Type B pancreatic cell (in vitro differentiated cells): ENCODE measurements at places on chromosomes 11 and 22.

DNA sequence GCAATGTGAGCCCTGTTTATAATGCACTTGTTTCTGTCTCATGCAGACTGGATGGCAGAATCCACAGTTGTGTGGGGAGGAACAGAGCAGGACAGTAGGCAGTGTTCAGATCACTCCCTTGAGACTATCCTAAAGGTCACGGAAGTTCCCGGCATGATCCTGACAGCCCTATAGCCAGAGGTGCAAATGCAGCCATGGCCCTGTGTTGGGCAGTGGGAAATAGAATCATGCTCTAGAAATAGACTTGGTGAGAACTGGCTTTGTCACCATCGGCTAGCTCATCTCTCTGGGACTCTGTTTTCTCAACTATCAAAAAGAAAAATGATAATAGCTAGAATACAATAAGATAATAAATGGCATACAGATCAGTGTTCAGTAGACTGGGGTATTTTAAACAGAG is 123.2 kb downstream of the FEZ1 start:
- H3K27me3 ChIP-seq: peaks cover 28% of the 10 kb centered on the region
- peaks cover 4% of the 10 kb centered on the region for H3K36me3 ChIP-seq
- peaks cover 47% of the 10 kb centered on the region for H3K4me1 ChIP-seq
- no peak overlapping the region for H3K27ac ChIP-seq
- no peak overlapping the region for H3K4me3 ChIP-seq

DNA sequence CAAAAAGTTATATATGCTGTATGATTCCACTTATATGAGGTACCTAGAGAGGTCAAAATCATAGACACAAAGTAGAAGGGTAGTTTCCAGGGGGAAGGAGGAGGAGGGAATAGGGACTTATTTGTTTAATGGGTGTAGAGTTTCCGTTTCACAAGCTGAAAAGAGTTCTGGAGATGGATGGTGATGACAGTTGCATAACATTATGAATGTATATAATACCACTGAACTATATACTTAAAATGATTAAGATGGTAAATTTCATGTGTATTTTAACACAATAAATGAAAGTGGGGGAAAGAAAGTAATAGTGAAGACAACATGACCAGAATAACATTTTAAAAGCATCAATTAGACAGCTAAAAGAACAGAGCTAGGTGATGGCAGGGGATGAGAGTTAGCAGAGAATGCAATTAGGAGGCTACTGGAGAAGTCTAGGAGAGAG is 51.2 kb downstream of the MRTFA start:
- H3K27ac ChIP-seq: no peak overlapping the region
- H3K4me3 ChIP-seq: no peak overlapping the region
- H3K27me3 ChIP-seq: no peaks in the 10 kb centered on the region
- H3K4me1 ChIP-seq: peaks cover 17% of the 10 kb centered on the region
- peaks cover 50% of the 10 kb centered on the region for H3K36me3 ChIP-seq
- no peak for DNase-seq

GRCh38 chr11:70411713-70412452 is 13.6 kb downstream of the CTTN start:
- H3K27ac ChIP-seq: no peak overlapping the region
- no peak for DNase-seq
- H3K36me3 ChIP-seq: peaks cover 28% of the 10 kb centered on the region
- H3K4me3 ChIP-seq: no peak overlapping the region
- no peaks in the 10 kb centered on the region for H3K27me3 ChIP-seq

- no peaks in the 10 kb centered on the region for H3K27me3 ChIP-seq
- no peak overlapping the region for H3K4me3 ChIP-seq
- peaks cover 25% of the 10 kb centered on the region for H3K36me3 ChIP-seq
Observed at GRCh38 chr22:20940186-20940651, 23.0 kb downstream of the CRKL start.

DNA sequence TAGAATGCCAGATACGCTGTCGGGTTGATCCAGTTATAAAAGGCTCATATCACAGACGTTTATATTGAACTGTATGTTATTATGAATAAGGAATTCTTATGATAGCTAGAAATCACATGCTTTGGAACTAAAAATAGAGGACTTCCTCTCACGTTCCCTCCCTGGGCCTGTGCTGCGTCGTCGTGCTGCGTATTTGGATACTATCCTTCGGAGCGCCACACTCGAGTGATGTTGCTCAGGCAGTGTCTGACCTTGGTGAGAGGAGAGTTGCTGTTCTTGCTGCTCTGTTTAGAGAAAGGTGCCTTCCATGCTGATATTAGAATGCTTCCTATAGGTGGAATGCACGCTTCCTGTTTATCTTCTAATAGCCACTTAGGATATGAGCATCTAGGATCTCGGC is 20.2 kb upstream of the ST14 start:
- no peaks in the 10 kb centered on the region for H3K27me3 ChIP-seq
- peaks cover 7% of the 10 kb centered on the region for H3K4me1 ChIP-seq
- peaks cover 21% of the 10 kb centered on the region for H3K36me3 ChIP-seq
- no peak overlapping the region for H3K4me3 ChIP-seq

DNA sequence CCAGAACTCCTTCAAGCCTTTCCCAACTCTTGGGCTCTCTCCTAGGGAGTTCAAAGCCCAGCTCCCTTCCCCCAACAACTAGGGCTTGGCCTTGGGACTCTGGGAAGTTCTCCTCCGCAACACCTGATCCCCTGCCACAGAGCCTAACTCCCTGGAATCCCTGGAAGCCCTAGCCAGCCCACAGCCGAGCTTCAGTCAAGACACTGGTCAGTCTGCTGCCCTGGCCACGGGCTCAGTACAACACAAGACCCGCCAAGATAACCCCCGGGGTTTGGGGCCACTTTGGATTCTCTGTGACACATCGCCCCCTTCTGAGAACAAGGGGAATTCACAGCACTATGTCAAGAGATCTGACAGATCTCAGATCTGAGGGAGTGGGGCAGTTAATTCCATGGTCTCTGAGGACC is 58.3 kb downstream of the SLC22A12 start:
- H3K27ac ChIP-seq: no peak overlapping the region
- no peaks in the 10 kb centered on the region for H3K36me3 ChIP-seq
- DNase-seq: no peak
- peaks cover 42% of the 10 kb centered on the region for H3K27me3 ChIP-seq
- peaks cover 20% of the 10 kb centered on the region for H3K4me1 ChIP-seq

DNA sequence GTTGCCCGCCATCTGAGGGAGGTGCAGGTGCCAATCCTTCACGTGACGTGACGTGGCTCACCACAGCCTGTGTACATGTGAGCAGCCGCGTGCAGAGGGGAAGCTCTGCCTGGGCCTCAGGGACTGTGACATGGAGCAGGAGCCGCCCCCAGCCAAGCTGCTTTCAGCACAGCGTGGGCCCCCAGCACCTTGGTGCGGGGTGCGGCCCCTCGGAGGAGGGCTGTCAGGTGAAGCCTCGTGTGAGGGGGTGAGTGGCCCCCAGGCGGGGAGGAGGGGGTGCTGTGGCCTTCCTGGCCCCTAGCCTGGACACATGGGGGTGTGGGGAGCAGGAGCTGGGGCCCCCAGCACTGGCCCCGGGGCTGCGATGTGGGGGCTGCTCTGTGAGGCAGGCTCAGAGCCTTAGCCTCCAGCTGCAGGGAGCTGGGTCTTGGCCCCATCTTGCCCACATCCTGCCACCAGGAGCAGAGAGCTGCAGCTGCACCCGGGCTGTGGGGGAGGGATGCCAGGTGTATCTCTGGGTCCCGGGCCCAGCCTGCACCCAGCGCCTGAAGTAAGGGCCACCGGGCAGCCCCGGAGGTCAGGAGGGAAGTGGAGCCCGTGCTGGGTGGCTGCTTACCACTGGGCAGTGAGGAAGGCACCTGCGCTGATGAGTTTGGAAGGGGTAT is at the start of gene ADORA2A:
Gene ADORA2A (plus strand): TSS at position 100 of the 665 bp plus-strand sequence. CDS start 5,806 bp downstream, outside the sequence.
- H3K27me3 ChIP-seq: peaks cover 27% of the 10 kb centered on the region
- no peak for DNase-seq
- H3K4me3 ChIP-seq: peak within 1 kb of the TSS; percentile 41
- H3K36me3 ChIP-seq: no peaks in the 10 kb centered on the region
- peaks cover 25% of the 10 kb centered on the region for H3K4me1 ChIP-seq

DNA sequence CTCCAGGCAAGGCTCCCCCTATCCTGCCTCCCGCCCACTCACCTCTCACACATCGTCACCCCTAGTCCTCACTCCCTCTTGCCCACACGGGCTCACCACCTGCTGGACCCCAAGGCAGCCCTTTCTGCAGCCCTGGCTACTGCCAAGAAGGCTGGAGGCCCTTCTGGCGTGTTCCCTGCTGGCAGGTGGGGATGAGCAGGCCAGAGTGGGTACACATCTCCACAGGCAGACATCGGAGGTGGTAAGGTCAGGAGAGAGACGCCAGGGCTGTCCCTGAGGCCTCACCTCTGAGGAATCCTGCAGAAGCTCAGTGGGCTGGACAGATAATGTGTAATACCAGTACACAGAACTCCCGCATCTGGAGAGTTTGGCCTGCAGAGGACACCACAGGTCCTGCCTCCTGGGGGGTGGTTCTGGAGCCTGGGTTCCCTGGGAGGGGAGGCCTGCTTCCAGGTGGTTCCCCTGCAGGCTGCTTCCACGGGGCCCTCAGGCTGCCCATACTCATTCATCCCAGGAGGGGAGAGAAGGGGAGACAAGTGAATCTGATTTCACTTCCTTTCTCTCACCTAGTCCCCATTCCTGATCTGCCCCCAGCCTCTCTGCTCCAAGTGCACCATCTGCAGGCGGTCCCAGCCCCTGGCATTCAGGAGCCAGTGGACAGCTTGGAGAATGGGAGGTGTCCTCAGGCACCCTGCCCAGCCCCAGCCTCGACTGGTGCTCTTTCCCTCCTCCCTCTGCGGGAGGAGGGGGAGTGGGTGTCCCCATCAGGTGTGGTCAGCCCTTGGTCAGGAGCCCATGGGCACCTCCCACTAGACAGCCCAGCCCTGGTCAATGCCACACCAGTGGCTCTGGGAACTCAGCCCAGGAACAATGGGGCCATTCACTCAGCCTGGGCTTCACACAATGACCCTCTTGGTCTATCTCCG is 6.1 kb upstream of the CHST1 start:
- no peak overlapping the region for H3K27ac ChIP-seq
- no peaks in the 10 kb centered on the region for H3K36me3 ChIP-seq
- DNase-seq: no peak
- no peaks in the 10 kb centered on the region for H3K4me1 ChIP-seq
- H3K27me3 ChIP-seq: peaks cover 34% of the 10 kb centered on the region

DNA sequence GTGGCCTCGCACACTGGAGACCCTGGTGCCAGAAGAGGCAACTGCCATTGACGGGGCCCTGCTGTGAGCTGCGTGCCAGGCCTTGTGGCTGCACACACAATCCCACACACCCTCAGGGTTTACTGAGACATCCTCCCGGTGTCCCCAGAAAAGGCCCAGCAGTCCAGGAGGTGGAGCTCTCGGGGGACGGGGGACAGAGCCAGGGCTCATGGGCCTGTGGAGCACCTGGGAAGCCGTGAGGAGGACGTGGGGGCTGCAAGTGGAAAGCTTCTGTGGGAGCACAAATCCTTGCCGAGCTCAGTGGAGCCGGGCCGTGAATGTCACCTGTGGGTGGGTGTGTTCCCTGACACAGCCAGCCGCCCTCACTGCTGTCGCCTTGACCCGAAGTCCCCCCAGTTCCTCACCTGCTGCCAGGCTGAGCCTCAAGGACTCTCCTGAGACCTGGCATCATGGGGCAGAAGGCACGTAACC is 609.7 kb downstream of the TBC1D22A start:
- peak; percentile 54 for DNase-seq
- no peaks in the 10 kb centered on the region for H3K36me3 ChIP-seq
- no peak overlapping the region for H3K27ac ChIP-seq
- H3K4me3 ChIP-seq: no peak overlapping the region
- no peaks in the 10 kb centered on the region for H3K4me1 ChIP-seq
- H3K27me3 ChIP-seq: no peaks in the 10 kb centered on the region

DNA sequence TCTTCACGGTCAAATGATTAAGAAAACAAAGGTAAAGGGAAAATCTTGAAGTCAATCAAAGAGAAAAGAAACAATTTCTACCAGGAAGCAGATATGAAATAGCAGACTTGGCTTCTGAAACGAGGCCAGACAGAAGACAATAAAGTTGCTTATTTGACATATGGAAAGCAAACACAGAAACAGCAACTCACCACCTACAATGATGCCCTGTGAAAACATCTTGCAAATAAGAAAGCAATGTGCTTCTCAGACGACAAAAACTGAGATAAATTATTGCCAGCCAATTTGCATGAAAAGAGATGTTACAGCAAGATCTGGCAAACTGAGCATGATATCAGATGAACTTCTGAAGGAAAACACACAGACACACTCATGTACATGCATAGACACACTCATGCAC is 45.9 kb upstream of the CTSC start:
- no peaks in the 10 kb centered on the region for H3K4me1 ChIP-seq
- no peak overlapping the region for H3K27ac ChIP-seq
- no peak for DNase-seq
- H3K36me3 ChIP-seq: no peaks in the 10 kb centered on the region
- no peaks in the 10 kb centered on the region for H3K27me3 ChIP-seq

GRCh38 chr11:119130662-119131061 is 9.3 kb downstream of the HINFP start:
- no peaks in the 10 kb centered on the region for H3K4me1 ChIP-seq
- H3K36me3 ChIP-seq: peaks cover 18% of the 10 kb centered on the region
- DNase-seq: no peak
- H3K4me3 ChIP-seq: no peak overlapping the region
- H3K27me3 ChIP-seq: no peaks in the 10 kb centered on the region
